NCI-H187 treated with DMSO at 0.1 percent for 48 hours (cell line): ENCODE measurements at places on chromosomes 12 and 14.

DNA sequence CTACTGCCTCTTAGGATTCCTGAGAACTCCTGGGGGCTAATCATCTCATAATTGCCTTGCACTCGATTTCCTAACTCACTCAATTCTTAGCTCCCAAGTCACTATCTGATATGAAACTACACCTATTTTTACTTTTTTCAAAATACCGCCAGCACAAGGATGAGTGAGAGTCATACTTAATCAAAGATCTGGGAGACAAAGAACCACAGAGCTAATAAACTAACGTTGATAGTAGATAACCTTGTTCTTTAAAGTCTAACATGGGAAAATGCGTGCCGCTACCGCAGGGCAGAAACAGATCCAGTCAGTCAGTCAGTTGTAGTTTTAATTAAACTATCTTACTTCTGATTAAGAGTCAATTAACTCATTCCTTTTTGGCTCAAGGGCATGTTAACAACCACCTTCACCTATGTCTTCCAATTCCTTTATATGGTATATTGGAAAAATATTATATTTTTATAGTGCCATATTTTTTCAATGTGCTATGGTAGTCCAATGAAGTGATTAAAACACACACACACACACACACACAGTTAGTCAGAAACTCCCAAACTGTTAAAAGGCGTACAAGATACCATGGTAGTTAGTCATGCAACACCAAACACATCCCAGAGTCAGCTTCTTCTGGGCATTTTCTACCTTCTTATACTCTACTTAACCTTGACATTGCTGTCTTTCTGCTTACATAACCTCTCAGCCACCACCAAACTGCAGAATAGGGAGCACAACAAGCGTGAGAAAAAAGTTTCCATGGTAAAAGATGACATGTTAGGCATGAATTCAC lies 114.0 kb downstream of the KLHL28 start:
- DNase-seq, result no peak

- DNase-seq, result no peak
These were observed 6.0 kb downstream of the FAR2 start for GRCh38 chr12:29155079-29155478.

GRCh38 chr14:35543006-35543405 lies 9.0 kb downstream of the INSM2 start:
- no peak for DNase-seq

DNA sequence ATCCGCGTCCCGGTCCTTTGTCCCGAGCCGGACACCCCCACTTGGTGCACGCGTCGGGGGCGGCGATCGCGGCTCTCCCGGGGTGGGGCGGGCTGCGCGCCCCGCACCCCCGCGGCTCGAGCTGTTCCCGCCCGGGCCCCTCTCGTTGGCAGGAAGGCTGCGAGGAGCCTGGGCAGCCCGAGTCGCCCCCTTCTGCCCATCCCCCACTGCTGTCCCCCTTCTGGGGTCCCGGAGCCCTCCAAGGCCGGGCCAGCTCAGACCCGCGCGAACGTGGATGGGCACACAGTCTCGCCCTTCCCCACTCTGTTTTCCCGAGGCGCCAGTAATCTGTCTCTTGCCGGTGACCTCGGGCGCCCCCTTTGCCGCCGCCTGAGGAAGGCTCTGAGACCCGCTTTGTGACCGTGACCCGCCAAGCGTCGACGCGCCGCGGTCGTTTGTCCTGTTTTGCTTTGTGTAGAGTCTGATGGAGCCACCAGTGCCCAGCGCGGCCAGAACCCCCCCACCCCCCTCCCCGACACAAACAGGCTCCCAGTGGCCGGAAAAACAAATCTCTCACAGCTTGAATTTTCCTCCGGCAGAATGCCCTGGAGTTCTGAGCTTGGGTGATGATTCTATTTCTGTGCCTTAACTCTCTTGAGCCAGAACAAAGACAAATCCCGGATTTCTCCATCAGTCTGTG lies 610 bp downstream of the C14orf132 start:
- DNase-seq, result no peak

DNA sequence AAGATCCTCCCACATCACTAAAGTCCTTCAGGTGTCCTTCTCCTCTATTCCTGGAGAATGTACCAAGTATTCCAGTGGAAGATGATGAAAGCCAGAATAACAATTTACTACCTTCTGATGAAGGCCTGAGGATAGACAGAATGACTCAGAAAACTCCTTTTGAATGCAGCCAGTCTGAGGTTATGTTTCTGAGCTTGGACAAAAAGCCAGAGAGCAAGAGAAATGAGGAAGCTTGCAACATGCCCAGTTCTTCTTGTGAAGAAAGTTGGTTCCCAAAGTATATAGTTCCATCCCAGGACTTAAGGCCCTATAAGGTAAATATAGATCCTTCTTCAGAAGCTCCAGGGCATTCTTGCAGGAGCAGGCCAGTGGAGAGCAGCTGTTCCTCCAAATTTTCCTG lies 54.6 kb upstream of the HELB start:
- no peak for DNase-seq

DNA sequence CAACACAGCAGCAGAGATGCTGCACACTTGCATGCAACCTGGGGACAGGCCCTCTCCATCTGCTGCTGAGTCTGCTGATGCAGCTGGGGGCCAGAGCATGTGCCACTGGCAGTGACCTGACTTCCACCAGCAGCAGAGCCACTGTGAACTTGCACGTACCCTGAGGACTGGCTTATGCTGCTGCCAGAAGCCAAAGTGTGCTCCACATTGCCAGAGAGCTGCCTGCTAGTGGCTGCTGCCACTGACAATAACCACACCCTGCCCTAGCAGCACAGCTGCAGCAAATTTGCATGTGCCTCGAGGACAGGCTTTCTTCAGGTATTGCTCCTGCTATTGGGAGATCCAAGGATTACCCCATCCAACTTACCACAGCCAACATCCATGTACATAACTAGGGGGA lies 4.5 kb upstream of the PRR4 start:
- DNase-seq, result no peak

DNA sequence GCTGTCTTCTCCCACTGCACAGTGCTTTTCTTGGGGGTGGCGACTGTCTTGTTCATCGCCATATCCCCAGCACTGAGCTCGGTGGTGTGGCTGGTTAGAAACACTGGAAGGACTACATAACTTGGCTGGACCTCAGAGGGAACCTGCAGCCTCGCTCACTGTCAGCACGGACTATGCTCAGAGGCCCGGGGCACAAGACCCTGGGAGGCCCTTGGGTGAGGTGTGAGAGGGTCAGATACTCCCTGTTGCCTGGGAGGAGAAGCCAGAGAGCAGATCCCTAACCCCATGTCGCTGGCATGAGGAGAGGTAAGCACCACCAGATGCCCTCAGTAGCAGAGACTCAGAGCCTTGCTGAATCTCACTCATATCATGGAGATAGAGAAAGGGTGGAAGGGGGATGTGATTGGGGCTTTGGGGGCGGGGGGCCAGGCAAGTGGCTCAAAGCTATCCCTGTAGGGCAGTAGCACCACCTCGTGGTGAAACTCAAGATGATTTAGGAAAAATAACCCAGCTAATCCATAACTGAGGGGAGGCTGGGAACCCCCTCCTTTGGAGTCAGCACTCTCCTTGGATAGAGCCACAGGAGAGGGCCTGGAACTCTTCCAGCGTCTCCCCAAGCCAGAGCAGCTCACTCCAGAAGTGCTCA lies 18.7 kb upstream of the HDAC7 start:
- DNase-seq, result no peak

DNA sequence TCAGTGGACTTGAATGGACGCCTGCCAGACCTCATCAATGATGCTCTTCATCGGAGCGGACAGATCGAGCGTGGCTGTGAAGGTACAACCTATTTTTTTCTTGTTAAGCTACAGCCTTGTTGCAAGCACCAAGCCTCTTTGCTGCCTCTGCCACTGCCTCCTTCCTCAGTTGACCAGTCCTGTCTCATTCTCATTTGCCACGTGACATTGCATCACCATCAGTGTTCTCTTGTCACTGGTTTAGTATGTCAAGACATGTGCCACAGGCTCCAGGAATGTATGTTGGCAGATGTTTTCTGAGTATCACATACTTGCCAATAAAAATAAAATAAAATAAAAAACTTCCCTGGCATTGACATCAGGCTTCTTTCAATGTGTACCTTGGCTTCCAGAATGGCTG lies 798.1 kb downstream of the NRXN3 start:
- no peak for DNase-seq

GRCh38 chr14:56199095-56199981 lies 81.1 kb downstream of the PELI2 start:
- no peak for DNase-seq

DNA sequence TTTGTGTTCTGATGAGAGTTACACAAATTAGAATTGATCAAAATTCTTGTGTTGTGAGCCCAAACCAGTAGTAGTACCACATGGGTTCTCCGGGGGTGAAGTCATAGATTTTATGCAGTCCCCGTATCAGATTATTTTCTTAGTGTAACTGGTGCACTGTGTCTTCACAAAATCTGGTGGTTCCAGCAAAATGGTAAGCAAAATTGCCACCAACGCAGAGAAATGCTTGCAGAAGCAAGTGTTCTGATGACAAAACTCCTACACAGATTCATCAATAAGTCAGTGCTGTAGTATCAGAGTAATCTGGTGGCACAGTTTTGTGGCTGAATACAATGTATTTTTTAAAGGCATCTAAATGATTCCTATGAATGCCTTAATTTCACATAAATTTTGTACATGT lies 1.3 kb upstream of the CACNA2D4 start:
- DNase-seq, result no peak

- DNase-seq, result no peak
These were observed 23.9 kb downstream of the LRRK2 start for GRCh38 chr12:40248585-40249297.

DNA sequence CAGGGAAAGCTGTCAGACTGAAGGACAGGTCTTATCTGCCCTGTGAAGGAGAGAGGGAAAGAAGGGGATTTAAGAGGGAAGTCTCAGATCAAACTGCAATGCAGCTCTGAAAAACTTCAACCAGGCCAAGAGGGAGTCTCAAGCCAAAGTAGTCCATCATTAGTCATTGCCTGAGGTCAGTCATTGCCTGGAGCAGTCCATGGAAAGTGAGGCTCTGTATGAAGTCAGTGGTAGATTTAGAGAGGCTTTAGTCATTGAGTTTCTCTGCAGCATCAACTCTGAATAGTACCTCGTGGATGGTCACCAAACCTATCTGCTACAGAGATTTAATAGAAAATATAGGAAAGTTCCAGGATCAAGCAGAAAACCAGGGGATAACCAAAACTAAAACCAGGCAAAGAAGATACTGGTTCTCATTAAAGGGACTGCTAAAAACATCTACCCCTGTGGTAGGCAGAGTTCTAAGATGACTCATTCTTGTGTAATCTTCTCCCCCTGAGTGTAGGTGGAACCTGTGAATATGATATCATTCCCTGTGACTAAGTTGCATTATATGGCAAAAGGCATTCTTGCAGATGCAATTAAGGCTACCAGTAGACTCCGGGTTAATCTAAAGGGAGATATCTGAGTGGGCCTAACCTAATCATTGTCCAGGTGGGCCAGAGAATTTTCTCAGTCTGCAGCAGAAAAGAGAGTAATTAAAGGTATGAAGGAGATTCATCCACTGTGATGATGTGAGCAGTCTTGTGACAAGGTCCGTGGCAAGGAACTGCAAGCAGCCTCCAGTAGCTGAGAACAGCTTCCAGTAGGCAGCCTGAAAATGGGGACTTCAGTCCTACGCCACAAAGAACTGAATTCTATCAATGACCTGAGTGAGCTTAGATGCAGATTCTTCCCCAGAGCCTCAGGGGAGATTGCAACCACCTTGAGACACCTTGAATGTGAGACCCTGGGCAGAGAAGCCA lies 123.1 kb downstream of the GALC start:
- no peak for DNase-seq

- no peak for DNase-seq
These were observed 51.0 kb downstream of the MAGOHB start for GRCh38 chr12:10562306-10562933.

DNA sequence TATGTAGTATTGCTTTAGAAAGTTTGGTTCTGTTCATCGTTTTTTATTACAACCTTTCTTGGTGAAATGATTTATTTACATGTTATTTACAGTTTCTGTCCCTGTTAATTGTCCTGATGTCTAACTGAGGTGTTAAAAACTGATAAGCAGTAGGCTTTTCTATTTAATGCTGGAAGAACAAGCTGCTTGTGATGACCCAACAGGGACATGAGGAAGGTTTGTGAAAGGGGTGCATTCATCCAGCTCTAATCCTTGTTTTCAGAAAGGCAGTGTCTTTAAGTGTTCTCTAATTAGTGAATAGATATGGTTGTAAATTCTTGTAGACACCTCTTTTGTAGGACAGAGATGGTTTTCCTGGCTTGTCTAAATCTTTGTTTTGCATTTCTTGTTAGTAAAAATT lies 191.4 kb downstream of the FOXA1 start:
- DNase-seq, result no peak

DNA sequence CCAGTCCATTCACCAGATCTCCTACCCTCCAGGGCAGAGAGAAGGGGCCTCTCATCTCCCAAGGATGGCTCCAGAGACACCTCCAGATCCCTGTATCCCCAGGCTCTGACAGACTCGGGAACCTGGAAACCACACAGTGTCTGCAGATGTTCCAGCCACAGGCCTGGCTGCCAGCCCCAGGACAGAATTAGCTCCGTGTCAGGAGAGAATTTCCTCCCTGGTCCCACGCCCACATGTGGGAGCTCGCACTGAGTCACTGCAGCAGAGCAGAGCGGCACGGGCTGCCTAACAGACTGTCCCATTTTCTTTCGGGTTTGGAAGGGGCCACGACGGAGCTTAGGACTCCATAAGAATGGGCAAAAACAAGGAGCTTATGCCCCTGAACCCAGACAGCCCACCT lies 33.6 kb downstream of the CMKLR1 start:
- no peak for DNase-seq

GRCh38 chr12:93335603-93336162 lies 42.0 kb upstream of the NUDT4 start:
- no peak for DNase-seq

DNA sequence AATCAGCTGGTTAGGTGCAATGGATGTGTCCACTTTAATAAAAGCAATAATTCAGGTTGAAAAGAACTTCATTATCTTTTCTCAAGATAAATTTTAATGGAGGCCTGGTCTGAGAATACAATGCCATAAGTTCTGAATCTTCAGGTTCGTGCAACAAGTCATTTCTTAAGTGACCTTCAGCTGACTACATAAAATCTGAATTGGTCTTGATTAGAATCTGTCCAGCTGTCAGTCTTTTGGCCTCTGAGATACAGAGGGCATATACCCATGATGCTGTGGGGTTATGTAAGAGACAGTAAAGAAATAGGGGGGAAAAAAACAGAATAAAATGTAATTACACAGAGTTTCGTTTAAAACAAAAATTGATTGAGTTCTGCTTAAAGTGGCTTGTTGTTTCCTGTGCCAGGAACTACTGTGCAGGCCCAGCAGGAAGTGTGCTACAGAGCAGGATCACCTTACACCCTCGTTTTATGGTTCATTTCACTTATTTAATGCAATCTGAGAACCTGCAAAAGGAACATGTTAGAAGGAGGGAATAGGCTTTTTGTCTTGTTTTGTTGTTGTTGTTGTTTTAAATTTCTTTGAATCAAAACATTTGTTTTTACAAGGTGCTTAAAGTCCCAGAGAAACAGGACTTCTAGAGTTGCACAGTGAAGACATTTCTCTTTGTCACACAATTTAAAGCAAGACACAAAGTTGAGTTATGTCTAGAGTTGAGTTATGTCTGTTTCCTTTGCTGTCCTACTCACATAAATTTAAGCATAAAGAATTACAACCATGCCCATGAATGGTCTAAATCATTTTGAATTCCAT lies 64.2 kb downstream of the LGR5 start:
- peak; percentile 35 for DNase-seq
